ENCODE measurements at places on chromosomes 3 and 15.

DNA sequence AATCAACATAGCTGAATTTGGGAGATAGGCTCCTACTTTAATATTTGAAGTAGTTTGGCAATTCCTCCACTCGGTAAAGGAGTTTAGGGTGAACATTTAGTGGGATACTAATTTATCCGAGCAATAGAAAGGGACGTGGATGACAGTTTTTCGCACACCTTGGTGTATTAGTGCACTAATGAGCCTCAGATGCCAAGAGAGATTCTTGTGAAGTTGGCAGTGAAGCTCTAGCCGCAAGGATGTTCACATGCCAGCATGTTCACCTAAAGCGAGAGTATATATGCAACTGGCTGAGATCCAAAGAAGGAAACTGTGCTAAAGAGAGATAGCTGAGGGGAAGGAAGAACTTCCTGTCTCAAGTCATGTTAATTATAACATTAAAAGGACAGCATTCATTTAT, 58.5 kb downstream of the TGFBR2 start:
- no peak for DNase-seq

- DNase-seq = no peak
These were observed 3.5 kb upstream of the RNU5B-1 start for GRCh38 chr15:65300924-65301441.

DNA sequence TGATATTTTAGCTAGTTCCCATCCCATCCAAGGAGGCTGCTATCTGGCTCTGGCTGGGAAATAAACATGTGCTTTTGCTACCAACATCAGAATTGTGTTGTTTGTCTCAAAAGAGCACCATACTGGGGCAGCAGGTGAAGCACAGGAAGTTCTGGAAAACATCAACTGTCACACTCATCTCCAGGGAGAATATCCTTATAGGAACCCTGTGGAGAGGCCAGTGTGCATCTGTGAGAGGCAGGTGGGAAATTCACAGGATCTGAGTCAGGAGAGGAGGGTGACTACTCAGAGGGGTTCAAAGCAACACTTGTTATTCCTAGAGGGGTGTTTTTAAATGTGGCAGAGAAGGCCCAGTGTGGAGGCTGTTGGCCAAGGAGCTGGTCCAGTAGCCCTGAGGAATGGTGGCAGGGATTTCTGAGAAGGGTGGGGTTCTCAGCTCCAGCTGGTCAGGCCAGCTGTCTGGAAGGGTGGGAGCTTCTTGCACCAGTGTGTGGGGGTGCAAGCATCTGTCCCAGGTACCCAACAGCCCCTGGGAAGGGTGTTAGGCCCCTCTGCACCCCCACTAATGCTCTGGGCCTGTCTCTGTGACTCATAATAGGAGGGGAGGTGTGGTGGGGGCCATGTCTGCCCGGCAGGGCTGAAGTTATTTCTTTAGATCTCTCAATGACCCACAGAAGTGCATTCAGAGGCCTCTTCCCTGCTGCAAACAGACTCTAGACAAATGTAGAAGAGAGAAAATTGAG, 28.7 kb downstream of the RPSA start:
- no peak for DNase-seq

DNA sequence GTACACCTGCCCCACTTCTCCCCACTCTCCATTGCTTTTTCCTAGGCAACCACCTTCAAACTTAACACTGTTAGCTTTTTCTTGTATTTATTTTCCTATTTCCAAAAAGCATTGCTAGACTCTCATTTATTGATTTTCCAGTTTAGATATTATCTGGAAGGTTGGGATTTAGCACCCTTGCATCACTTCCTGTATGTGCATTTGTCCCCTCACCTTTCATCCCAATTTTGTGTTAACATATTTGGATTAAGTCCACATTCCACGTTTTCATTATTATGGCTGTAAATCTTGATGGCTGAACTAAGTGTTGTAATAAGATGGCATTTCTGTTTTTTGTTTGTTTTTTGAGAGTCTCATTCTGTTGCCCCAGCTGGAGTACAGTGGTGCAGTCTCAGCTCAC, 109.7 kb downstream of the TBC1D2B start:
- no peak for DNase-seq

- DNase-seq = no peak
These were observed 18.9 kb downstream of the PRR23A start for GRCh38 chr3:138987181-138987580.

DNA sequence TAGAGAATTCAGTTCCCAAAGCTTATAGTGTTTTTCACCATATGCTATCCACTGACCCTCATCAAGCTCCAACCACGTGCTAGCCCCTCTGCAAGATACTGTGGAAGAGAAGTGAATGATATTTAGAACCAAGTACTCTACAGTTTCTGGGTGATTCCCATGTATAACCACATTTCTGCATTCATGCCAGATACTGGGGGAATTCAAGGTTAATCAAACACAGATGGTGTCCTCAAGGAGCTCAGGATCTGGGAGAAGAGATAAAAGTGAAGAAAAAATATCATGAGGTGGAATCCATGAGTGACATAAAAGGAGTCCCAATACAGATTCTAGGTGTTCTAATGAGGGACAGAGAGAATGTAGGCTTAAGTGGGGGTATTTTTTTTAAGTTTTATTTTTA, 195.8 kb downstream of the FHIT start:
- DNase-seq = peak; percentile 18

- peak; percentile 39 for DNase-seq
These were observed 575 bp downstream of the TRPM7 start for GRCh38 chr15:50685976-50686468.

All from fibroblast of mammary gland (primary cell).